Stimulated activated CD4-positive, alpha-beta T cell treated with anti-CD3 and anti-CD28 coated beads, Interleukin-4, amount 100 ng/mL, for 48 hours (primary cell): ENCODE measurements at places on chromosomes 12 and 14.
A peak's percentile ranks its signal among the peaks of the same experiment; 100 is the strongest.

DNA sequence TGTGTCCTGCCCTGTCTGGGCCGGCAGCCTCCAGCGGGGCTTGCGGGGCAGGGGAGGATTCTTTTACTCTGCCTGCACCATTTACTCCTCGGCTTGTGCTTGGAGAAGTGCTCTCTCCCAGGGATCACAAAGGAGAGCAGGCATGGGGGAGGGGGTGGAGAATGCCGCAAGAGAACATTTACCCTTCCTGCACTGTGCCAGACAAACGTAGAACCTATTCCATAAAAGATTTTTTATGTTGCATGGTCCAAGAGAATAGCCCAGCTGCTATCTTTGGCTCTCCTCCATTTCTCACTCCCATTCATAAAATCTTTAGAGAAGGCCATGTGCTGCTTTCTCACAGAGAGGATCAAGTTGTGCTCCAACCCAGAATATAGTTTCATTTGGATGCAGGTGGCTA is 159.4 kb downstream of the SPTSSA start:
- DNase-seq, result no peak

DNA sequence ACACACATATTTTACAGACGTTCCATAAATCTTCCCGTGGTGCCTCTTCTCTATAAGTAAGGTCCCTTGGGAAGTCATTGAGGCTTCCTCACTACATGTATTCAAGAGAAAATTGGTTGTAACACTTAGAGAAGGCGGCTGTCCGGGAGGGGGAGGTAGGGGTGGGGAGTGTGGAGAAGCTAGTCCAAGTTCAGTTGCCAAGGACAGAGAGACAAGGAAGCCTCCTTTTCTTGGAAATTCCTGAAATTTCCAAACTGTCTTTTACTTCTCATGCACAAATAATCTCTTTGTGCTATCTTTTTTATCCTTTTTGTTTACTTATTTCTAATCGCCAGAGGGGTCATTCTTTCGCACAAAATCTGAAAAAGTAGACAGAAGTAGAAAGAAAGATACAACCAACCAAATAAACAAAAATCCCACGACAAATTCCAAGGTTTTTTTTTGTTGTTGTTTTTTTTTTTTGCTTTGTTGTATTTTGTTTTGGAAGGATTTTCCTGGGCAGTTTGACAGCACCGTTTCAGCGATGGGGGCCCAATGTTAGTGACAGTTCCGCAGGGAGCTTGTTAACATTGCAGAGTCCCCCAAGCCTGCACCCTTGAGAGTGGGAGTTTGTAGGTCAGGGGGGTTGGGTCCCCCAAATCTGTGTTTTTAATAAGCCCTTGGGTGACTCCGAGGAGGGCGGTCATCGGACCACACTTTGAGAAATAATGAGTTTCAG is 45.2 kb downstream of the MAP1LC3B2 start:
- no peak for DNase-seq

- DNase-seq, result no peak
Measured at GRCh38 chr12:111788178-111788654, 21.5 kb downstream of the ALDH2 start.

DNA sequence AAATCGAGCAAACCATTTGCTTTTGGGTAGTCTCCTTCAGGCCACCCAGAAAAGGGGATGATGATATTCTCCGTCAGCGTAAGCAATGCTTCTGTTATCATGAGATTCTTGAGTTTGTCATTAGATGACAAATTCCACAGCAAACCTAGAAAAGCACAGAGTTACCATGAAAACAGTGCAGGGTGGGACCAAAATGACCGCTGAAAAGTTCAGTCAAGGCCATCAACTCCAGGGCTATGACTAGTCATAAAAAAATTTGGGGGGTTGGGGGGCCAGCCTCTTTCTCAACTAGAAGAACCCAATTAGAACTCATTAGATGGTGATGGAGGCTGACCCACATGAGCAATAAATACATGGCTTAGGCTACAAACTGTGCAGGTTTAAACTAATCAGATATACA is 55.5 kb downstream of the PKP2 start:
- DNase-seq, result no peak

DNA sequence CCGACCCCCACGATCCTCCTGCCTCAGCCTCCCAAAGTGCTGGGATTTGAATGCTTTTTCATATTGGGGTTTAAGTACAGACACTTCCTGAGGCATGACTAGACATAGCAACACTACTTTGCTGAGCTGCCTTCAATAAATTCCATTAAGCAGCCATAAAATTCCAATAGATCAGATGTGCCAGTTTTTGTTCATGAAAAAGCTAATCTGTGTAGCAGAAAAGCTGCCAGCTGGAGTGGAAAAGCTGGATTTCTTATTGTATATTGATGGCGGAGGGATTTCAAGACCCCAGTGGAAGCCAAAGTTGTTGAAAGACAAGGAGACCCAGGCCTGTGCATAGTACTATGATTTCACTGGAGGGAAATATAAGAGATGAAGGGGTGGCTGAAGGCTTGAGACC is 209.0 kb upstream of the NUDT4 start:
- DNase-seq, result no peak

GRCh38 chr14:31270196-31270772 is 62.7 kb upstream of the HECTD1 start:
- DNase-seq, result peak; percentile 5

- DNase-seq, result no peak
Measured at GRCh38 chr14:53848854-53849253, 107.8 kb downstream of the BMP4 start.
